ENCODE measurements at places on chromosomes 1 and 21.

DNA sequence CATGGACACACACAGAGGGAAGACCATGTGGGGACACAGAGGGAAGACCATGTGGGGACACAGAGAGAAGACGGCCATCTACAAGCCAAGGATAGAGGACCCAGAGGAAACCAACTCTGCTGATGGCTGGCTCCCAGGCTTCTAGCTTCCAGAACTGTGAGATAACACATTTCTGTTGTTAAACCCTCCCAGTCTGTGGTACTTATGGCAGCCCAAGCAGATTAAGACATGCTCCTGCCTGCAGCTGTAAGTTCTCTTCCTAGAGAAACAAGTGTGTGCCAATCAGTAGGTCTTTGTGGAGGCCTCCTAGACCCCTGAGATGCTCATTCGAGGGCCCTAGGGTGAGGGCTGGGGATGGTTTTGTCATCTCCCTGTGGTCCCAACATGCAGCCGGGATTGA, 2.7 kb downstream of the AGT start:
- DNase-seq = no peak

DNA sequence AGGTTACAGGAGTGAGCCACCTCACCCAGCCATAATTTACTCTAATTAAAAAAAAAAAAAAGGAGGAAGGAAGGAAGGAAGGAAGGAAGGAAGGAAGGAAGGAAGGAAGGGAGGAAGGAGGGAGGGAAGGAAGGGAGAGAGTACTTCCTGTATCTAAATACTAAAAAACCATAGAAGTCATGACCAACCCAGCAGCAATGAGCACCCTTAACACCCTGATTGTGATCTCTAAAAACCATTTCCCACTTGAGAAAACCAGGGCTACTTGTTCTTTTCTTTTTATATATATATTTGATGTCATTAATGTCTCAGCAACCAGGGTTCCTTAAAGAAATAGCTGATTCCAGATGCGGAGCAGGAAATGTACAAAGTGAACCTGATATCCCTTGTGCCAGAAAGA, 31.2 kb downstream of the ARID4B start:
- DNase-seq = no peak

DNA sequence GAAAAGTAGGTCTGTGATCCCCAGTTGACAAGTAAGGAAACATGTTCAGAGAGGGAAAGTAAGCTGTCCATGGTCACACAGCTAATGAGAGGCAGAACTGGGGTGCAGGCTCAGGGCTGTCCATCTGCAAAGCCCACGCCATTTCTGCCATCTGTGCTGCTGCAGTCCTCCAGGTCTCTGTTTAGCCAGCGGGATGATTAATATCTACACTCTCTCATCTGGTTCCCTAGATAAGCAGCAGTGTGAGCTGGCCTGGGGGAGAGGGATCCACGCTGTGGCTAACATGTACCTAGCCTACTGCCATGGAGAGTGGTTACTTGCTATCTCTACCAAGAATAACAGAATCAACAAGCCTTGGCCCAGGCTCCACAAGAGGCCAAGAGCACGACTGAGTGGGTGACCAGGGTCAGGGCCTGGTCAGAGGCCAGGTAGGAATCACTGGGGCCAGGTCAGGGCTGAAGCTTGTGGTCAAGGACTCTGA, 75.2 kb downstream of the TRABD2B start:
- no peak for DNase-seq

GRCh38 chr1:12095452-12096263, 32.6 kb downstream of the TNFRSF8 start:
- no peak for DNase-seq

DNA sequence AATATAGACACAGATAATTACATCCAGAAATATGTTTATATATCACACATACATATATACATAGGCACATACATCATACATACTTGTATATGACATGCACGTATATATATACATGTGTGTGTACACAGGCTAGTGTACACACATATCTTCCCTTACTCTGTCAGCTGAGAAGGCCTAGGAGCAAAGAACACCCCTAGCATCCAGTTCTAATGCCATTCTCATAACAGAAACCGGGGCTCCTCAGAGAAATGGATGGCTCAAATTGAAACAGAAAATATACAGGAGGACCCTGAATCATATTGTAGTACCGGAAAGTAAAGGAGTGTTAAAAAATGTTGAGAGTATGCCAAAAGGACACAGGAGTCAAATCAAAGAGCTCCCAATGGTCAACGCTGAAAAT, 19.7 kb upstream of the HYI start:
- no peak for DNase-seq

GRCh38 chr1:43348809-43349593, 9.8 kb upstream of the CDC20 start:
- no peak for DNase-seq

- DNase-seq = no peak
Observed at GRCh38 chr1:51506537-51506936, 12.5 kb downstream of the EPS15 start.
